Type B pancreatic cell (in vitro differentiated cells): ENCODE measurements at places on chromosomes 5 and 9. TPM values are rescaled to one million over a fixed set of nuclear protein-coding genes. Genes with fewer than 3 reads are reported as not detected.

GRCh38 chr9:74644023-74644422 is 146.9 kb downstream of the RORB start:
- no peak for DNase-seq

DNA sequence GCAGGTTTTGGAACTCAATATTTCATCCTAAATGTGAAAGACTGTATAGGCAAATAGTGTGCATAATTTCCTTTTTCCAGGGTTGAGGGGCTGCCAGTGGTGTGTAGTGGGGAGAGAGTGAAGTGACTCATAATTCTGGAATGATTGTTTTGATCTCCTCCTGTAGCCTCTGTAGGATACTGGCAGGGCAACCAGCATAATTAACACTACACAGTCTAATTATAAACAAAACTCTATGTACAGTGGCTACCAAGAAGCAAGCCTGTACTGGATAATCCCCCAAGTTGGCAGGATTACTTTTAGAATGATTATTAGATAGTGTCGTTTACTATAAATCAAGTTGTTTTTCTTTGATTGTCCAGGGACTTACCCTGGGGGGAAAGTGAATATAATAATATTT is 32.2 kb downstream of the LNPEP start:
- no peak for DNase-seq

DNA sequence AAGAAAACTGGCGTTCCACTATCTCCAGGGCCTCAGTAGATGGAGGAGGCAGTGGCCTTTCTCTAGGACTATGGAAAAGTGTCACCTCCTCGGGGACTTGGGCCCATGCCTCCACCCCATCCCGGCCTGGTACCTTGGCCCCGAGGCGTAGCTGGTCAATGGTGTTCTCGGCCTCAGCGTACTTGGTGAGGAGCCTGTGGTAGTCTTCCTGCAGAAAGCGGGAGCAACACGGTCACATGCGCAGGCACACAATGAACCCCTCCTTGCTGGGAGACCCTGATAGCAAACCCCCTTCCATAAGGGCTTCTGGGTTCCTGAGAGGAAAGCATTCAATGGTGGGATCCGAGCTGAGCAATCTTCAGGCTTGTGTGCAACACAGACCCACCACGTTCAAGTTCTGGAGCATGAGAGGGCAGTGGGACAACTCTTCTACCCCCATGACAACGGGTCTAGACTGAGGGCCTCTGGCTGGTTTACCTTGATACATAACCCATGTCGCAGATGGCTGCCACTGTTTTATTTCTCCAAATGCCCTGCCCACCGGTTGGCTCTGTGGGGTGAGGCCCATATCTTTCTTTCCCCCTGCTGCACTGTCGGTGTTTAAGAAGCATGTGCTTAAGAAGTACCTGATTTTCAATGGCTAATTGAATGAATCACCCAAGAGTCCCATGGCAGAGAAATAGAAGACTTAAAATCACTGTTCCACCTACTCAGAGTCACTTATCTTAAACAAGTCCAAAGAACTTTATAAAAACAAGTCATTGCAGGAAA is 13.6 kb downstream of the AKNA start:
- no peak for DNase-seq

DNA sequence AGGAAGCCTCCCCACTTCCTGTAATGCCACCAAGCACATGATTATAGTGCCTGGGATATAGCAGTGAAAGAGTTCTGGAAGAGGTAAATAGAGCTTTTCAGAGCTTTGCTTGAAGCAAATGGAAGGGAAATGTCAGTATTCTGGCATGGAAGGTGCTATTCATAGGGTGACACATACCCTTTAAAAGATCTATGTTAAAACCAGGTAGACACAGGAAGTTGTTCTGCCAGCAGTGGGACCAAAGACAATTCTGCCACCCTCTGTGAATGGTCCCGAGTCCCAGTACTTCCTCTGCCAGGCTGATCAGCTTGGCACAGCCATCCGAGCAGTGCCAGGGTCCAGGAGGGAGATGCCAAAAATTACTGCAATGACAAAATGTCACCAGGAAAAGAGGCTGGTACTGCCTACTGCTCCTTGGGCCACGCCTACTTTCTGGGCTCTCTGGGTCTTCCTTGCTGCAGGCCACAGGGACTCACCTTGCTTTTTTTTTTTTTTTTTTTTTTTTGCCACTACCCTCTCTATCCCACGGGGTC is 26.7 kb downstream of the GARNL3 start:
- DNase-seq: no peak

Gene PAEP
- total RNA-seq: not detected in 2 replicates

Gene TEK
- 0.63 and 0.74 TPM in 2 replicates for total RNA-seq

Gene PPP1R26
- 22.7 and 24.2 TPM in 2 replicates for total RNA-seq
